Activated T-helper 9 cell treated with anti-CD3 and anti-CD28 coated beads, Interleukin-2, amount 50 U/mL, for 16 hours (primary cell): ENCODE measurements at places on chromosomes 6 and 20.

GRCh38 chr20:61053487-61053886, 198.6 kb upstream of the CDH4 start:
- DNase-seq, result no peak

- no peak for DNase-seq
Observed at GRCh38 chr6:142241061-142241460, 60.7 kb upstream of the ADGRG6 start.

GRCh38 chr6:34602318-34603111, 46.4 kb upstream of the SPDEF start:
- no peak for DNase-seq

GRCh38 chr20:49587111-49587570, 19.2 kb upstream of the PTGIS start:
- no peak for DNase-seq

- no peak for DNase-seq
Observed at GRCh38 chr6:166420351-166420750, 37.6 kb upstream of the MPC1 start.

GRCh38 chr6:158413814-158414565, 101.7 kb downstream of the TULP4 start:
- DNase-seq, result no peak

- DNase-seq, result no peak
Observed at GRCh38 chr6:128763599-128764300, 119.2 kb upstream of the LAMA2 start.

- DNase-seq, result no peak
Observed at GRCh38 chr6:33410711-33411631, at the start of gene PHF1. Gene PHF1 (plus strand): TSS chr6:33411014. CDS start chr6:33412264, 1,250 bp downstream.

DNA sequence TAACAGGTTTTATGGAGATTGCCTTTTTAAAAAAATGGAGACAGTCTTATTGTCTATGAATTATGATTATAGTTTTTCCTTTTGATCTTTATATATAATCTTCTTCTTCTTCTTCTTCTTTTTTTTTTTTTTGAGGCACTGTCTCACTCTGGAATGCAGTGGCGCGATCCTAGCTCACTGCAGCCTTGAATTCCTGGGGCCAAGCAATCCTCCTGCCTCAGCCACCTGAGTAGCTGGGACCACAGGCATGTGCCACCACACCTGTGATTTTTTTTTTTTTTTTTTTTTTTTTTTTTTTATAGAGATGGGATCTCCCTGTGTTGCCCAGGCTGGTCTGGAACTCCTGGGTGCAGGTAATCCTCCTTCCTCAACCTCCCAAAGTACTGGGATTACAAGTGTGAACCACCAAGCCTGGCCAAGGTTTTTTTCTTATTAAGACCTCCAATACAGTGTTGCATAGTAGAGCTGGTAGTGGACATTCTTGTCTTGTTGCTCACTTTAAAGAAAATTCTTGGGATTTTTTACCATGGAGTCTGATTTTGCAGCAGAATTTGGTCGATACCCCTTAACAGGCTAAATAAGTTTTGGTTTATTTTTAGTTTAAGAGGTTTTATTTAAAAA, 46.5 kb downstream of the STK4 start:
- no peak for DNase-seq

- DNase-seq, result no peak
Observed at GRCh38 chr20:20303742-20304141, 64.2 kb upstream of the INSM1 start.

- DNase-seq, result no peak
Observed at GRCh38 chr6:196543-196942, 95.7 kb upstream of the DUSP22 start.

DNA sequence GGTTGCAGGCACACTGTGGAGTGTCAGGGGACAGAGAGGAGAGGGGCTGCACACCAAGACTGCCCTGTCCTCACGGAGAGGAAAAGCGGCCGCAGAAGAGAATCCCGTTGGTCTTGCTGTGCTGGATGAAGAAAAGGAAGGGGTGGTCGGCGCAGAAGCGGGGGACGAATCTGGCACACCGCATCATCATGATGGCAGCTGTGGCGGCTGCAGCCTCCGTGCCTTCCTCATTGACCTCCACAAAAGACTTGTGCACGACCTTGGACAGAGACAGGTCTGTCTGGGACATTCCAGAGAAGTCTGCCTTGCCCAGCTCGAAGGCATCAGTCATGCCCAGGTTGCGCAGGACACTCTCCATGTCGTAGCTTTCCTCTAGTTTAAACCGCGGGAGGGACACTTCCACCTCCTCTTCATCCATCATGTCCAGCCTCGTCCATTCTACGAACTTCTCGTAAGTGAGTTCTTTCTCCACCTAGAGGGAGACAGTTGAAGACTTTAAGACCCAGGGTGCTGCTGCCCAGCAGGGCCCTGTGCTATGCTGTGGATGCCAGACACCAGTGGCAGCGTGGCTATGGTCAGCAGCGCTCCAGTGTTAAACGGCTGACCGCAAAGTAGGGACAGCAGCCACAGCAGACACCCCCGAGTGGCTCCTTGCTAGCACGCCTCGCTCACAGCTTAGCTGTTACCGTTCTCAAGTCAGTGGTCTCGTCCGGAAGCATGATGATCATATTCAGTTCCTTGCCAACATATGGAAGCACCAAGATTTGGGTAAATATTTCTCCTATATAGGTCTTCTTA, 22.9 kb downstream of the SERPINB6 start:
- no peak for DNase-seq

DNA sequence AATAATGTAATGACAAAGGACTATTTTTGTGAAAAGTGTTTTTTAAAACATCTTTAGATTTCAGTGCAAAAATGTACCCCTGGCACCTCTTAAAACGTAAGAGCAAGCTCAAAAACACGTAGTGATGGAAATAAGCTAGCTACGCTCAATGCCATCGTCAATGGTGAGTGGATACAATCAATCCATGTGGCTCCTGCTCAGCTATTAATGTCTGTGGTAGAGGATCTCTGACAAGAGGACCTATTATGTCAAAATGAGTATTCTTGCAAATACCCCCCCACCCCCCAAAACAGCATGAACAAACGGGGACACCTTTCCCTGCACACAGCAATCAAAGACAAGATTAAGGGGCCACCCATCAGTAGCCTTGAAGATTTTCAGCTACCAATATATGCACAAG, 65.1 kb upstream of the PTGIS start:
- DNase-seq, result no peak
